ENCODE measurements at places on chromosomes 2 and 18.
A peak's percentile ranks its signal among the peaks of the same experiment; 100 is the strongest.

DNA sequence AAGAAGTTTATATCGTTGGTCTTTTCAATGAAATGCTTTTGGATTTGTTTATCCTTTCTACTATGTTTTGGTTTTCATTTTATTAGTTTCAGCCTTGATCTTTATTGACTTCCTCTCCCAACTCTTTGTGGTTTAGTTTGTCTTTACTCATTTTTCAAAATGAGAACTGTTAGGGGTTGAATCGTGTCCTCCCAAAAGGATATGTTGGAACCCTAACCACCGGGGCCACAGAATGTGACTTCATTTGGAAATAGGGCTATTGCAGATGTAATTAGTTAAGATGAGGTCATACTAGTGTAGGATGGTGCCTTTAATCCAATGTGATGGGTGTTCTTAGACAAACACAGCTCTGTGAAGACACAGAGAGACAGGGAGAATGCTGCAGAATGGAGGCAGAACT is 60.4 kb upstream of the IL1R2 start:
- no peak for DNase-seq

- DNase-seq = no peak
Observed at GRCh38 chr2:86628091-86628522, 4.4 kb upstream of the RNF103 start.

DNA sequence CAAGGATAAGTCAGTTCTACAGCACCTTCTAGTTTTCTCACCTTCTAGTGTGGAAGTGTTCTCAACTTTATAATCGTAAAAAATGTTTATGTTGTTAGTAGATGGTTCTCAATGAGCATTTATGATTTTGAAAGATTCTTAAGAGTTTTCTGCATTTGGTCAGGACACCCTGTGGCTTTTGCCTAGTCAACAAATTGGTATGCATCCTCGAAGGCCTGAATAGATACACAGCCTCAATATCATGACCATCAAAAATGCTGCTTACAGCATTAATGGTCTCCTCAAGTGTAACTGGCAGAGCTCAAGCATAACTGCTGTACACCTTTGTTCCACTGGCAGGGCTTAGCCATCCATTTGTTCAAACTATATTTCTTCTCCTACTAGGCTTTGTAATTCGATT is 96.7 kb downstream of the CRACDL start:
- no peak for DNase-seq

- DNase-seq = no peak
Observed at GRCh38 chr2:42230891-42231290, 61.7 kb downstream of the EML4 start.

GRCh38 chr2:142777742-142778141 is 99.7 kb upstream of the KYNU start:
- no peak for DNase-seq

GRCh38 chr2:56898986-56899385 is 715.2 kb downstream of the CCDC85A start:
- no peak for DNase-seq

GRCh38 chr18:63322908-63323634 is 3.5 kb upstream of the BCL2 start:
- peak; percentile 83 for DNase-seq

DNA sequence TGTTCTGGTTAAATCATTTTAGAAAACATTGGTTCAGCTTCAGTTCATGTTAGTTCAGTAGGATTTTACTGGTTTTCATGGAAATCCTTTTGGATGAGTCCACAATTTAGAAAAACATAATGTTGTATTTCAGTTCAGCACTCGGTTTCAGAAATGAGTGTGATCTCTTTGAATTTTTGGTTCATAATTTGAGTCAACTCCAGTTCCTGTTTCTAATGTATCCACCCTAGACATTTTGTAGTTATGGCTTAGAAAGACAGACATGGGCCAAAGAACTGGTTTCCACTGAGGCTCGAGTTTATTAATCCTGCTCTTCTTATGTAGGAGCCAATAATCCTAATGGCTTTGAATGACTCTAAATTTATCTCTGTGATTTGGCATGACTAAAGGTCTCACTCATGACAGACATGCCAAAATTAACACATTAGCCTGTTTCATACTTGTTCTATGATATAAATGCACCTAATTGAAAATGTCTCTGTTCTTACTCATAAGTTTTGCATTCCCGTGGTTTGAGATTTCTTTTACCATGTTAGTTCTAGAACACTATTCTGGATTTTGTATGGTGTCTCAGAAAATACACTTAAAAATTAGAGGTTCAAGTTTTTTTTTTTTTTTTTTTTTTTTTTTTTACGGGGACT is 82.3 kb upstream of the SPRED2 start:
- no peak for DNase-seq

DNA sequence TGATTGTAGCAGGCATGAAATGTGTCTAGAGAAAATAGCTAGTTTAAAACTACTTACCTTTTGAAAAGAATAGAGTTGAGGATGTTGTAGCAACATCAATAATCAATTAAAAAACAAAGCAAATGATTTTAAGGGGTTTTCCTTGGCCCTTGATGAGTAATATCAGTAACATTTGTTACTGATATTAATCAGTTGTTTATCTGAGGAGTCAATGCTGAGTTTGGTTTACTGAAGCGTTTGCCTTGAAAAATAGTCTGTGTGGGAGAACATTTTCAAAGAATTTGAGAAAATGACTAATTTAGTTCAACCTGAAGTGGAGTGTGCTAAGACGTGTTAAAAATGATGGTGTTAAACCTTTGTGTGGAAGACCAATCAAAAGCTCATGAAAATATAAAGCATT is 9.3 kb downstream of the PTH2R start:
- DNase-seq = no peak

GRCh38 chr18:64409511-64409910 is 260.6 kb upstream of the LINC00305 start:
- DNase-seq = no peak

DNA sequence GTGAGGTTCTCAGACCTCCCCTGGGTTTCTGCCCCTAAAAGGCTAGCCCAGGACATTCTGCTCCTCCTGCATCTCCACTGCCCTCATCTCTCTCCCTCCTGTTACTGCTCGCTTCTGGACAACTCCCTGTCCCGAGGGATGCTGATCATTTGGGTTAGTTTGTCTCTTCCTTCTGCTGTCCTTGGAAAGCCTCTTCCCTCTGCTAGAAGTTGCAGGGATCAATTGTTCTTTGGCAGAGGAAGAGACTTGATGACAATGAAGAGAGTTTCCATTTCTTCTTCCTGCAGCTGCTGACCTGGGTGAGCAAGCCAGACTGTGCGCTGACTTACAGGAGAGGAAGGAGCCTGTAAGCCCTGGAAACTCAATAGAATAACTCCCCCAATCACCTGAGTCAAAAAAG is 68.9 kb downstream of the RDH14 start:
- no peak for DNase-seq

- DNase-seq = no peak
Observed at GRCh38 chr2:167369083-167369482, 480.8 kb downstream of the XIRP2 start.

DNA sequence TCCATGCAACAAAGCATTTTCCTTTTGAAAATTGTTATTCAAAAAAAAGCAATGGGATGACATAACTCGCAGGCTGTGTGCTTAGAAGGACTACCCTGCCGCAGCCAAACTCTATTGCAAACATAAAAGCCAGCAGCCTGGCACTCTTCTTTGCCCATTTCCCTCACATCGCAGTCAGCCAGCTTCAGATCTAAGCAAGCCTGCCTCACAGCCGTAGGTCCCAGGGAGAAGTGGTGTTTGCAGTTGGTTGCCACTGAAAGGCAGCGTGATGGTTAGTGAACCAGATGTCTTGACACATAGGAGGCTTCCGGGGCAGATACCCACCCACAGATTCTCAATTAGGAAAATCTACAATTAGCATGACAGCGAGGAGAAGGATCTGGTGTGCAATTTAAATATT is 655.2 kb downstream of the RNF144A start:
- DNase-seq = no peak

- no peak for DNase-seq
Observed at GRCh38 chr2:104562537-104562936, 291.4 kb upstream of the POU3F3 start.

- DNase-seq = no peak
Observed at GRCh38 chr2:152022090-152022489, 76.8 kb downstream of the CACNB4 start.

DNA sequence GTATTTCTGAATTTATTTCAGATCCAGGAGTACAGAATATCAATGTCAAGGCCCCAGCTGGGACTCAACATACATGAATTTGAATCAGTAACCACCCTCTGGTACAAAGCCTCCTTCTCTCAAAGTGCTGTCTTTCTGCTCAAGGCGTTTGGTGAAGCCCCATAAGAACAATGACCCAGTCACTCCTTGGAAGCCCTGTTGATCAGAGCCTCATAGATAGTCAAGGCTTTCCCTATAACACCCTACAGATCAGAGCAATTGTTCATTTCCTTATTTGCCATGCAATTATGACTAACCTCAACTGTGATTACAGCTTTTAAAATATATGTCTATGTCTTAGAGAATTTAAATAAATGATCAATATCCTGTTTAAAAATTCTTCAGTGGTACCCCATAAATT is 159.1 kb upstream of the CREB1 start:
- DNase-seq = no peak

DNA sequence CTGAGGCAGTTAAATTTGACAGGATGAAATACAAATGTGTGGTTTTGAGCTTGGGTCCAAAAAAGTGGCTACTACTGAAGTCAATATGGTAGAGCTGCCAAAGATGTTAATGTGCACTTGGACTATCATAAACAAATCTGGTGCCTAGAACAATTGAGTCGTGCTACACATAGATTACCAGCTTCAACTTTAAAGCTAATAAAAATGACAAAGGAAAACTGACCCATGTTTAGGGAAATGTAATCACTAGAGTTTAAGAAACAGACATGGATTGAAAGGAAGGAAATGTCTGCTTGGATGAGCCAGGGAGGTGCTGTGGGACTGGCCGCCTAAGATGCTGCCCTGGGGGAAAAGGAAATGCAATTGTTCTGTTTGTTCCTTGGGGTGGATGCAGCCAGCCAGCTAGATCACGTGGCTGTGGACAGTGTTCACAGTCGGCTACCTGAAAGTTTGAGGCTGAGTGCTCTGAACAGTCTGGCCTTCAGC is 36.6 kb downstream of the CYB5A start:
- DNase-seq = no peak

GRCh38 chr2:212858496-212858895 is 292.9 kb downstream of the IKZF2 start:
- no peak for DNase-seq

GRCh38 chr2:42168459-42169099 is 574 bp upstream of the EML4 start:
- no peak for DNase-seq

Data from kidney (tissue), 22 donors.